ENCODE measurements at places on chromosomes 4 and X.
A peak's percentile ranks its signal among the peaks of the same experiment; 100 is the strongest.

GRCh38 chrX:147803948-147804347 is 107.8 kb upstream of the FMR1 start:
- DNase-seq = peak; percentile 4

DNA sequence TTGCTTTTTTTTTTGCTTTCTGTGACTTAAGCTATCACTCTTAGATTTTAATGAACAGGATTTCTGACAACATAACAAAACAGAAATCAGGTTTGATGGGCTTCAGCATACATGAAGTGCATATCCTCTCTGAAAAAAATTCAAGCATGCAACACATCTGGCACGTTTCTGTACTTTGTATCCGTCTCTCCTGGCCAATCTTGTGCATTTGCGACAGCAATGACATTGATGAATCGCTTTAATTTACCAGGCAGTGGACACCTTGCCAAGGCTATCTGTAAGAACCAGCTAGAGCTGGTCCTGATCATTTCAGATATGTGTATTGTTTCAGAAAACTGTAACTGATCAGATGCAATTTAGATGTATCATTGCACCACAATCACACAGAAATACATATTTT is 93.3 kb downstream of the CCSER1 start:
- no peak for DNase-seq

DNA sequence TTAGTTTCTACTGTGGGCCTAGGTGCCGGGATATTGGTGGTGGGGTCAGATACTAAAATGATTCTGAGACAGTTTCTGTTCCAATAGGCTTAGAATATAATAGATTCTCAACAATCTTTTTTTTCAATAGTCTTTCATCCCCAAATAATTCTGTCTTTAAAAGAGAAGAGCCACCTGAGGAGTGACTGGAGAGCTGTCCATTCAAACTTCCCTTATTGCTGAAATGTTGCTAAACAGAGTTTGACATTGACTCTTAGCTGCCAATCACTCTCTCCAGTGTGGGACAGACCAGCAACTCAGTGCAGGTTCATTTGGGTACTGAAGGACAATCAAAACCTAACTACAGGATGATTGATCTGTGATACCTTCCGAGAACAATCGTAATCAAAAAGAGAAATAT is 12.4 kb upstream of the ADH7 start:
- DNase-seq = no peak

- no peak for DNase-seq
These were observed 87.5 kb upstream of the PTPN13 start for GRCh38 chr4:86506591-86506990.

GRCh38 chrX:133645256-133645655 is 230.0 kb upstream of the GPC4 start:
- DNase-seq = no peak

DNA sequence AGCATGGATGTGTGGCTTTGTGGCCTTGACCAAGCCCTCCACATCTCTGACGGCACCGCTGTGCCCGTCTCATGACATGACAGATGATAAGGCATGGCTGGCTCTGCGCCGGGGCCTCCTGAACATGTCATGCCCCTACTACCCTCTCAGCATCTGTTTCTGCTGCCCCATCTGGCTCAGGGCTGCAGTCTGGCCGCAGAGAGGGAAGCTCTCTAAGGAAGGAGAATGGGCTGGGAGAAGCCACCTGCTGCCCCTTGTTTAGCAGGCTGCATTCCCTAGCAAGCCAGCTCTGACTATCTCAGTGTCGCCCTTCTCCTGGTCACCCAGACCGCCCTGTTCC is 7.2 kb downstream of the ZNF185 start:
- no peak for DNase-seq

- no peak for DNase-seq
These were observed 10.9 kb upstream of the ASMTL start for GRCh38 chrX:1463581-1463980.

- DNase-seq = no peak
These were observed 57.1 kb downstream of the ELF4 start for GRCh38 chrX:130053236-130053635.

DNA sequence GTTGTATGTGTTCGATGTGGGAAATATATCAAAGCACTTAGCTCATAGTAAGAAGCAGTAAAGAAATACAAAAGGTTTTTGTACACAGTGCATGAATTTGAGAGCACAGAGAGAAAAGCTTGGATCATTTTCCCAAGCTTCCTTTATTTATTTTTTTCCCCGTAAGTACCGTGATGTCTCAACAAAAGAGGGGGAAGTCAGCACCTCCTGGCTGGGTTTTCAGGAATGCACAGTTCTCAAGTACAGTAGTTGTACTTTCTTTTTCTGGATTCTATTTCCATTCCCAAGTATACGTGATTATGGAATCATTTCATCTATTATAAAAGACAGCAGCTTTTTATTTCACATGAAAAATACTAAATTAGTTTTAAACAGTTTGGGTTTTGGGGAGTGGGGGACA is 171.5 kb upstream of the EDNRA start:
- DNase-seq = no peak

- DNase-seq = no peak
These were observed 5.9 kb upstream of the PLA2G12A start for GRCh38 chr4:109735566-109736365.

GRCh38 chr4:18626366-18626765 is 604.8 kb upstream of the LCORL start:
- no peak for DNase-seq

GRCh38 chr4:160864253-160864652 is 1299.5 kb downstream of the FSTL5 start:
- no peak for DNase-seq

DNA sequence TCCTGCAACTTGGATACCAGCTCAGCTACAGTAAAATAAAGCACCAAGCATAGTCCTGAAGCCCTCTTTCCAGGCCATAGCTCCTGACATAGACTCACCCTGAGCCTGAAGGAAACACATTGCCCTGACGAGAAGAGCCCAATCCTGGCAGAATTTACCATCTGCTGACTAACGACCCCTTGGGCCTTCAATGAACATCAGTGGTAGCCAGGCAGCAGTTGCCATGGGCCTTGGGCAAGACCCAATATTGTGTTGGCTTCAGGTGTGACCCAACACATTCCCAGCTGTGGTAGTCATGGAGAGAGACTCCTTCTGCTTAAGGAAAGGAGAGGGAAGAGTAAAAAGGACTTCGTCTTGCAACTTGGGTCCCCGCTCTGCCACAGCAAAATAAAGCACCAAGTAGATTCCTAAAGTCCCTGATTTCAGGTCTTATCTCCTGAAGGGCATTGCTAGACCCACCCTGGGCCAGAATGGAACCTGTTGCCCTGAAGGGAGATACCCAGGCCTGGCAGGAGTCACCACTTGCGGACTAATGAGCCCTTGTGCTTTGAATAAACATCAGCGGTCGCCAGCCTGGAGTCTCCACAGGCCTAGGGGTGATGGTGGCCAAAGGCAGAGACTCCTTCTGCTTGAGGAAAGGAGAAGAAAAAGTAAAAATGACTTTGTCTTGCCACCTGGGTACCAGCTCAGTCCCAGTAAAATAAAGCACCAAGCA is 902.6 kb downstream of the C4orf33 start:
- DNase-seq = no peak

GRCh38 chr4:3772632-3773031 is 6.4 kb downstream of the ADRA2C start:
- DNase-seq = no peak

- DNase-seq = no peak
These were observed 119.8 kb downstream of the COL25A1 start for GRCh38 chr4:109182696-109183095.

DNA sequence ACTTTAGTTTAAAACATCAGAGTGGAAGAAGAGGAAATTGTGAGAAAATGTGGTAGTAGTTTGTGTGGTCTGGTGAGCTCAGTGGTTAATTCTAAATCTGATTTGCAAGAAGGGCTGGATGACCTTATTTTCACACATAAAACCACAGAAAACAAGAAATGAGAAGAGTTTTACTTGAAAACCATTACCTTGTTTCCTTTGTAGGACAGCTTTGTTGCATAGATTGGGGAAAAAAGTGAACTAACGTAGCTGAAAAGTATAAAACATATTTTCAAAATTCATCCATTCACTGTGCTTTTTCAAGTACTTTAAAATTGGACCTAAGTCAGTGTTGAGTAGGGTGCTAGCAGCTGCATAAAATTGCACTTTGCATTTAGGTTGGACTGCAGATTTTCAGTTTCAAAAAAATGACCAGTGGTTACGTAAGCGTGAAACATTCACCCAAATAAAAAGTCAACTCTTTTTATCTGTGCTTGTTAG is 211.3 kb downstream of the ARHGAP10 start:
- DNase-seq = peak; percentile 29

DNA sequence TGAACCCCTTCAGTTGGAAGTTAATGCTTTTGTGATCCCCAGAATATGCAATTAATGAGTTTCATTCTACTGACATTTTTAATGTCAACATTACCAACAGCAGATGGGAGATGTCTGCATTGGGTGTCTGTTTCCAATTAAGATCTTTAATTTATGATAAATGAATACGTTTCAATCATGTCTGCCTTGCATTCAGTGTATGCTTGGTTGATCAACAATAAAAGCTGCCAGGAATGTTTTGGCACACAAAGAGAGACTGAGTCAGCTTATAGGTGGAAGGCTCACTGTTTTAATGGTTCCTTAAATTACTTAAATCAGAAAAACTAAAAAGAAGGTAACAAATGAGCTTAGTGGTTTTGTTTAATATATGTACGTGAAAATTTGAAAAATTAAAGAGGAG is 359.9 kb upstream of the CNKSR2 start:
- DNase-seq = no peak

GRCh38 chr4:124977045-124977444 is 264.5 kb upstream of the ANKRD50 start:
- no peak for DNase-seq

- no peak for DNase-seq
These were observed 184.4 kb downstream of the GABRB1 start for GRCh38 chr4:47215759-47216158.

GRCh38 chr4:81724925-81725329 is 253.2 kb upstream of the RASGEF1B start:
- DNase-seq = no peak

DNA sequence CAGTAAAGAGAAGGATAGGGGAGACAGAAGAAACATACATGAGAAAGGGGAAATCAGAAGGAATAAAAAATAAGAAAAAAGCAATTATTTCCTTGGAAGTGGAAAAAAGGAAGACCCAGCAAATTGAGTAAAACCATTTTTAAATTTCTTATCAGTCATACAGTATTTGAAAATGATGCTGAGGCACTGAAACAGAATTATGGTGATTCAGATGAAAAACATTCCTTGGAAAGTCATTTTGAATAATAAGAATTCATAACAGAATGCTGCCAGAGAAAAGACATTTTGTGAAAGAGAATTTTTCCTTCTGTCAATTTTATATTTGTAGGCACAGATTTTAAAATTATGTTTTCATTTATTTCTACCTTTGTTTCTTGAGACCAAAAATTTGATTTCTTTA is 895.5 kb upstream of the EPHA5 start:
- no peak for DNase-seq

GRCh38 chr4:2424581-2424980 is 5.8 kb downstream of the CFAP99 start:
- no peak for DNase-seq

GRCh38 chrX:153401133-153401764 is at the start of gene PNMA6E:
PNMA6E (minus strand) TSS chrX:153401350; CDS start chrX:153398849, 2,501 bp downstream.
- no peak for DNase-seq

GRCh38 chr4:122793811-122794210 is 32.8 kb upstream of the FGF2 start:
- no peak for DNase-seq

DNA sequence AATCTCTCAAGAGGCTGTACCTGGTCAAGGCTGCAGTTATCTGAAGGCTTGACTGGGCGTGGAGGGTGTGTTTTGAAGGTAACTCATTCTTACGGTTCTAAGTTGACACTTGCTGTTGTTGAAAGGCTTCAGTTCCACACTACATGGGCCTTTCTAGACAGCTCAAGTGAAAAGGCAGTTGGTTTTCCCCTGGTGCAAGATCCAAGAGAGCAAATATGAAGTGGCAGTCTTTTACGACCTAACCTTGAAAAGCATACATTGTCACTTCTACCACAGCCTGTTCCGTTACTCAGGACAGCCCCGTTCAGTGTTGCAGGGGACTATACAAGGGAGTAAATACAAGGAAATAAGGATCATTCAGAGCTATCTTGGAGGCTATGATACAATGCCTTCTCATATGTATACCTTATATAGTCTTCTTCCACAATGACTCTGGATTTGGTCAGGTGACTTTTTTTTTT is 46.2 kb downstream of the PDS5A start:
- no peak for DNase-seq
